ENCODE measurements at places on chromosomes 16 and 17. TPM values are rescaled to one million over a fixed set of nuclear protein-coding genes. Genes with fewer than 3 reads are reported as not detected.
A peak's percentile ranks its signal among the peaks of the same experiment; 100 is the strongest.

The DCAF7 gene
- total RNA-seq: 127 TPM

The KRT40 gene
- total RNA-seq: not detected

The TBX6 gene
- 1.3 TPM for total RNA-seq

The KRTAP9-2 gene
- not detected for total RNA-seq

The RUNDC3A gene
- total RNA-seq: not detected

The GALNS gene
- 33.3 TPM for total RNA-seq

The CASKIN1 gene
- total RNA-seq: 0.63 TPM

The ANKS4B gene
- not detected for total RNA-seq

GRCh38 chr17:20944014-20944865 is 98.6 kb downstream of the USP22 start:
- H3K27me3 ChIP-seq: peaks cover 11% of the 10 kb centered on the region
- H3K36me3 ChIP-seq: no peaks in the 10 kb centered on the region
- no peak overlapping the region for H3K4me3 ChIP-seq
- peak; percentile 45 for DNase-seq
- H3K27ac ChIP-seq: no peak overlapping the region
- no peaks in the 10 kb centered on the region for H3K4me1 ChIP-seq

DNA sequence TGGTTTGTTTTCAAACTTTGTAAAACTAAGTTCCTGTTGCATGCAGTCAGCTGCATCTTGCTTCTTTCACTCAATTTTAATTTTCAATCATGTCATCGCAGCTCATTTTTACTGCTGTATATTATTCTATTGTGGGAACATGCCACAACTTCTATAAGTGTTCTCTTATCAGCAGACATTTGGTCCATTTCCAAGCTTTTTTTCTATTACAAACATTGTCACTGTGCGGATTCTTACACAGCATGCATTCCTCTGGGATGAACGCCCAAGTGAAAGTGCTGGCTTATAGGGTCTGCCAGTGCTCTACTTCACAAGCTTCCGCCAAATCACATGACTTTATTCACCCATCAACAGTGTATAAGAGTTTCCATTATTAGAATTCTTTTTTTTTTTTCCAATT is 22.7 kb downstream of the GINS3 start:
- peaks cover 4% of the 10 kb centered on the region for H3K27me3 ChIP-seq
- no peak overlapping the region for H3K4me3 ChIP-seq
- DNase-seq: no peak
- no peak overlapping the region for H3K27ac ChIP-seq
- H3K4me1 ChIP-seq: no peaks in the 10 kb centered on the region

DNA sequence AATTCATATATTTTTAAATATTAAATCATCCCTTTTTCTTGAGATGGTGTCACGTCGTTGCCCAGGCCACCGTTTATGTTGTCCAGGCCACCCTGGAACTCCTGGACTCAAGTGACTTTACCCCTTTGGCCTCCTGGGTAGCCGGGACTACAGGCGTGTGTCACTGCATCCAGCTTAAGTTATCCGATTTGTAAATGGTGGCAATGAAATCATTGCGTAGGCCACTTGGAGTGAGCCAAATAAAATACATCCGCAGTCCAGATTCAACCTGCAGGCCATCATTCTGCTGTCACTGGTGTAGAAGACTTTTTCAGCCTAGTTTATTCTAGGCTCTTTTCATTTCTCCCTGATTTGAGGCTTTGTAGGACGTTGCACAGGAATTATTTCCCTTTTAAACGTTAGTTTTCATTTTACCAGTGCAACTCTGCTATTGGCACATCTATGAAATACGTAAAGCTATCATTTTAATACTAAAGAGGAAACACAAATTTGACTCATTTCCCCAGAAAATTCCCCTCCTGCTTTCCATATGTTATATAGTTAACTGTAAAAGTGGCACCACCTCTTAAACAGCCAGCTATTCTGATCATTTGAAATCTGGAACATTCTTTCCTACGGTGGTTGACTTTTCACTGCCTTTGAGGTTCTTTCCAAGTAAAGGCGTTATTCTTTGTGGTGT is 449.8 kb downstream of the MAF start:
- H3K4me3 ChIP-seq: no peak overlapping the region
- no peak overlapping the region for H3K27ac ChIP-seq

GRCh38 chr17:9330611-9331271 is 244.9 kb downstream of the STX8 start:
- H3K4me1 ChIP-seq: no peaks in the 10 kb centered on the region
- peaks cover 10% of the 10 kb centered on the region for H3K36me3 ChIP-seq
- no peak overlapping the region for H3K27ac ChIP-seq
- H3K27me3 ChIP-seq: no peaks in the 10 kb centered on the region
- DNase-seq: no peak
- H3K4me3 ChIP-seq: no peak overlapping the region

DNA sequence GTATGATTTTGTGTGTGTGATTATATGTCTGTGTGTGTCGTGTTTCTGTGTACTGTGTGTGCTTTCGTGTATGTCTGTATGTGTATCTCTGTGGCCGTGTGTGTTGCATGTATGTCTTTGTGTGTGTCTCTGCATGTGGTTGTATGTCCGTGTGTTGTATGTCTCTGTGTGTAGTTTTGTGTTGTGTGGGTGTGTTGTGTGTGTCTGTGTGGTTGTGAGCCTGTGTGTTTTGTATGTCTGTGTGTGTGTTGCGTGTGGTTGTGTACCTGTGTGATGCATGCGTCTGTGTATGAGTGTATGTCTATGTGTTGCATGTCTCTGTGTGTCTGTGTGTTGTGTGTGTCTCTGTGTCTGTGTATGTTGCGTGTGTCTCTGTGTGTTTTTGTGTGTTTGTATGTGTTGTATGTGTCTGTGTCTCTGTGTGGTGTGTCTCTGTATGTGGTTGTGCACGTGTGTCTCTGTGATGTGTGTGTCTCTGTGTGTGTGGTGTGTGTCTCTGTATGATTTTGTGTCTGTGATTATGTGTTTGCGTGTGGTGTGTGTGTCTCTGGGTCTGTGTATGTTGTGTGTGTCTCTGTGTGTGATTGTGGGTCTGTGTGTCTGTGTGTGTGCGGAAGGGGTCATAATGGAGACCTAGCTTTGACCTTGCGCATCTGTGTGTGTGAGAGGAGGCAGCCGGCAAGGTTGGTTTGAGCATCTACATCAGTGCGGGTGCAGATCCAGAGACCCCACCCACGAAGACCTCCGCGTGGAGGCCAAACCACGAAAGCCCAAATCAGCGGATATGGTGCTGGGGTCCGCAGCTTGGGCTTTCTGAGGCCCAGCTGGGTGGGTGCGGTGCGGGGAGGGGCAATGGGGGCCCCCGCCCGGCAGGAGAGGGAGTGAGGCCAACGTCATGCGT is 212.6 kb upstream of the GSE1 start:
- no peaks in the 10 kb centered on the region for H3K27me3 ChIP-seq
- no peaks in the 10 kb centered on the region for H3K36me3 ChIP-seq
- H3K4me3 ChIP-seq: no peak overlapping the region
- peaks cover 10% of the 10 kb centered on the region for H3K4me1 ChIP-seq
- no peak for DNase-seq
- H3K27ac ChIP-seq: no peak overlapping the region

- no peak for DNase-seq
- H3K27me3 ChIP-seq: no peaks in the 10 kb centered on the region
- H3K4me3 ChIP-seq: peak overlapping the region; percentile 94
- peaks cover 41% of the 10 kb centered on the region for H3K4me1 ChIP-seq
Observed at GRCh38 chr17:31309556-31309955, 4.3 kb downstream of the EVI2B start.

GRCh38 chr17:73888862-73889261 is 244.6 kb upstream of the SDK2 start:
- H3K4me3 ChIP-seq: no peak overlapping the region
- H3K36me3 ChIP-seq: no peaks in the 10 kb centered on the region

DNA sequence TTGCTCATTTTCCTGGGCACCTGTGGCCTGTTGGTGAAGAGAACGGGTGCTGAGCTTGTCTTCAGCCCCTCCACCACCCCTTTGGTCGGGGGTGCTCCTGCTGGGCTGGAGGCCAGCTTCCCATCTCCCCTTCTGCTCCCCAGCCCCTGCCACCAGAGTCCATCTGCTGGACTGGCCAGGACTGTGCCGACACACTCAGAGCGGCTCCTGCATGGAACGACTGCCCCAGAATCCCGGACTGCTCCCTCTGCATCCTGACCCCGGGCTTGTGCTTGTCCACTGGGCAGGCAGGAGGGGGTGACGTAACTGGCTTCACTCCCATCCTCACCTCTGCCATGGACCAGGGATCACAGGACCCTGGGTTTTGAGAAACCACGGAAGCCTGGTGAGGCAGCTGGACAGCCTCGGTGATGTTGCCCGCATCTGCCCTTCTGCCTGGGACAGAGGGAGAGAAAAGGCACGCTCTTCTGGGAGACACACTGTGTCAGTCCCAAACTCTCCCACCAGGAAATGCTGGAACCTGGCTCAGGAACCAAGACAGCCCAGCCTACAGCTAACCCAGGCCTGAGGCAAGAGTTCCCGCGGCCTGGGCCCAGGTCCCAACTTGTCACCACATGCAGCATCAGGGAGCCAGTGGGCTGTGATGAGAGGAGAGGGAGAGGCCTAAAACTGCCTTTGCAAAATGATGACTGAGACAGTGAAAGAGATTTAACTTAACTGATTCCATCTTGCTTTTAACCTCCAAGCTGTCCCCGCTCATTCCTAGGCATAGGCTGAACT is 16.1 kb upstream of the GSDMA start:
- H3K4me3 ChIP-seq: no peak overlapping the region
- DNase-seq: no peak
- no peaks in the 10 kb centered on the region for H3K36me3 ChIP-seq
- no peak overlapping the region for H3K27ac ChIP-seq

- no peak overlapping the region for H3K27ac ChIP-seq
- no peaks in the 10 kb centered on the region for H3K36me3 ChIP-seq
- peaks cover 15% of the 10 kb centered on the region for H3K4me1 ChIP-seq
Observed at GRCh38 chr16:87437911-87438610, 45.9 kb downstream of the MAP1LC3B start.

DNA sequence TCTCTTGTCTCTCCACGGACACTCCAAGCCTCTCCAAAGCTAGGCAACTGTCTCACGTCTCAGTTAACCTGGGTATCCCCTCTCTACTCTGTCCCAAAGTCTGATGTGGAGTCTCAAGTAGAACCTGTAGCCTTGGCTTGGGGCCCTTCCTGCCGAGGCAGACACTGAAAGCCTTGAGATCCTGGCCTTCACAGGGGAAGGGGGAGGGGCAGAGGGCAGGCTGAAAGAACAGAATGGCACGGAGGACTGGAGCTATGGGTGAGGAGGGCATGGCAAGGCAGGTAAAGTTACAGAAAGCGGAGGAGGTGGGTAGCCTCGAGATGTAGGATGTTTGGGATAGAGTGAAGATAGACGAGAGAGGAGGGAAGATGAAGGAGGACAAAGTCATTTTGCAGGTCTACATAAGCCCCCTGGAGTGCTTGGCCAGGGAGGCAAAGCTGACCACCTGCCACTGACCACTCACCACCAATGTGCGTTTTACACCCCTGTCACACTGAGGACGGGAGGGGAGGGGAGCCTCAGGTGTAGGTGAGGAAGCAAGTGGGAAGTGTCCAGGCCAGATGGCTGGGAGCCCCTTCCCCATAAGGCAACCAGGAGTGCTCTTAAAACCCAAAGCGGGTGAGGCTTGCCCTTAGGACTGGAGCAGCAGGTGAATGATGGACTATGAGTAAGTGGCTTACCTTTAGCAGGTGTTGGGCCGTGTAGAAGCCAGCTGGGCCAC is 1.3 kb downstream of the FDXR start:
- peaks cover 5% of the 10 kb centered on the region for H3K36me3 ChIP-seq
- no peak for DNase-seq
- no peaks in the 10 kb centered on the region for H3K27me3 ChIP-seq
- H3K4me3 ChIP-seq: peak overlapping the region; percentile 82
- peak overlapping the region; percentile 47 for H3K27ac ChIP-seq

DNA sequence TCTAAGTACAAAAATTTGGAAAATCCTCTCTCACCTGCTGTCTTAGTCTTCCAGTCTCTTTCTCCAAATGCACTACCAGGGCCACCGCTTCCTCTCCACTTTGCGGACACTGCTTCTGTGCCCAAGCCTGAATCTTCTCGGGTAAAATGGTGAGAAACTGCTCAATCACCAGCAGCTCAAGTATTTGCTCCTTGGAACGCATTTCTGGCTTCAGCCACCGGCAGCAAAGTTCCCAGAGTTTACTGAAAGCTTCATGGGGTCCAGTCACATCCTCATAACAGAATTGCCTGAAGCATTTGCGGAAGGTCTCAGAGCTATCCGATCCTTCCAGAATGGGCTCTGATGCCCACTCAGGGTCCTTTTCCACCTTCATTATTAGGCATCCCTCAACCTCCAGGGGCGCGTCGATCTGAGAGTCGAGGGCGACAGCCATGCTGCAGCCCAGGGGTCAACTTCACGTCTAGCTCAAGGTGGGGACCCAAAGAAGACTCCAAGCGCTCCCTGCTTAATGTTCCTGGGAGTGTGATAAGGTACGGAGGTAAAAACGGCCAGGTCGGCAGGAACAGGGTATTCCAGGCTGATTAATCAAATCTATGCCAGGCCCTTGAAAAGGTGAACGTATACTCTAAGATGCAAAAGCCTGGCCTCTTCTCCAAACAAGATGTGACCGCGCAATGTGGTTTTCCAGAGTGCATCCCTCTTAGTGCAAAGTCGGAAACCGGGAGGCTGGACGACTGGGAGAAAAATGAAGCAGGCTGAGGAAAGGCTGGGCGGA is 763 bp downstream of the ZKSCAN2 start:
- H3K4me3 ChIP-seq: peak overlapping the region; percentile 97
- H3K27ac ChIP-seq: peak overlapping the region; percentile 90
- peak; percentile 34 for DNase-seq
- H3K4me1 ChIP-seq: peaks cover 68% of the 10 kb centered on the region
- no peaks in the 10 kb centered on the region for H3K27me3 ChIP-seq

- no peaks in the 10 kb centered on the region for H3K36me3 ChIP-seq
- DNase-seq: no peak
- H3K4me3 ChIP-seq: no peak overlapping the region
- no peak overlapping the region for H3K27ac ChIP-seq
Observed at GRCh38 chr17:7144213-7144612, 29.6 kb upstream of the ASGR2 start.

- no peaks in the 10 kb centered on the region for H3K36me3 ChIP-seq
- H3K4me3 ChIP-seq: no peak overlapping the region
- H3K27ac ChIP-seq: no peak overlapping the region
- H3K27me3 ChIP-seq: peaks cover 4% of the 10 kb centered on the region
- peaks cover 5% of the 10 kb centered on the region for H3K4me1 ChIP-seq
- DNase-seq: no peak
Observed at GRCh38 chr17:62668091-62668804, 40.8 kb downstream of the MRC2 start.

- no peak overlapping the region for H3K4me3 ChIP-seq
- DNase-seq: no peak
- no peak overlapping the region for H3K27ac ChIP-seq
- H3K27me3 ChIP-seq: no peaks in the 10 kb centered on the region
Observed at GRCh38 chr16:28205974-28206373, 5.8 kb downstream of the XPO6 start.
